HuH-7.5 (cell line): ENCODE measurements at places on chromosomes 6 and 20.

DNA sequence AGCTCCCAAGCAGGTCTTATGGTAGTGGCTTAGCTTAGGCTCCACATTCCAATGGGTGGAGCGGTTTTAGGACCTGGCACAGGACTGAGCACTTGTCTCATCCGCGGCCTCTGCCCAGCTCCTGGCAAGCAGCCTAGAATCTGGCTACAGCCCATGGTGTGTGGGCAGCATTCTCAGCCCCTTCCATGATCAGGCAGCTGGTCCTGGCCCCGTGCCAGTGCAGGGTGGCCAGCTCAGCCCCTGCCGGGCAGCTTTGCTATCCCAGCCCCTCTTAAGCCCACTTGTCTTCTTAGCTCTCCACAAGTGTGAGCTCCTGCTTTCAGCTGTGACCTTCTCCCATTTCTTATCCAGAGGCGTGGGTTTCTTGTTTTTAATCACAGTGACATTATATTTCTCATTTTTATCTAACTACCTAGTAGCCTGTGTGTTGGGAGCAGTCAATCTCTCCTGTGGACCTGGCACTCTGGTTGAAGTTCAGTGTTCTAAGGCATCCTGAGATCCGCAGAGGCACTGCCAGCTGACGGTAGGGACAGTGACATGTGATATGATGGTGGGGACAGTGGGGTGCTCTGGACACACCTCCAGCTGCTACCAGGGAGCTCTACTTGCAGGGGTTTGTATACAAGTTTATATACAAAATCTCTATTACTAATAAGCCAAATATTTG lies 119.9 kb upstream of the PRND start:
- no peak for DNase-seq

DNA sequence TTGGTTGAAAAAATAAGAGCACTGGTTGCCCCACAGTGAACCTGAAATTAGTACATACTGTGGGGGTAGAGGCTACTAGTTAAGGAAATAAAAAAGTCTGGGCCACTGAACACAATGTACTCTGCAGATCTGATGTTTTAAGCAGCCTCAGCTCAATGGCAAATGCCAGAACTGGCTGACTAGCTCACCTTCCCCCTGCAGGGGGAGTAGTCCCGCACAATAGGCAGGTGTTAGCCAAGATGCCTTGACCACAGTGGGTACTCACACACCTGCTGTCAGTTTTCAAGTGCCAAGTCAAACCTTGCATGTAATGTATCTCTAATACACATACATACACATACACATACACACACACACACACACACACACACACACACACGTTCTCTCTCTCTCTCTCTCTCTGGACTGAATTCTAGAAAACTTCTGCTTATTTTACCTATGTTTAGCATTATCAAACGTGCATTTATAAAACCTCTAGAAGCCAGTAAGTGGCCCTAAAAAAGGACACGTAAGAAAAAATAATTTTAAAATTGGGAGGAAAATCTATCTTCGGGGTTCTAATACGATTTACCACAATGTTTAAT lies 36.1 kb downstream of the GMDS start:
- no peak for DNase-seq

- DNase-seq, result no peak
Measured at GRCh38 chr6:12974551-12974950, 258.0 kb downstream of the PHACTR1 start.

GRCh38 chr20:44028868-44029847 lies 114.5 kb downstream of the TOX2 start:
- no peak for DNase-seq

DNA sequence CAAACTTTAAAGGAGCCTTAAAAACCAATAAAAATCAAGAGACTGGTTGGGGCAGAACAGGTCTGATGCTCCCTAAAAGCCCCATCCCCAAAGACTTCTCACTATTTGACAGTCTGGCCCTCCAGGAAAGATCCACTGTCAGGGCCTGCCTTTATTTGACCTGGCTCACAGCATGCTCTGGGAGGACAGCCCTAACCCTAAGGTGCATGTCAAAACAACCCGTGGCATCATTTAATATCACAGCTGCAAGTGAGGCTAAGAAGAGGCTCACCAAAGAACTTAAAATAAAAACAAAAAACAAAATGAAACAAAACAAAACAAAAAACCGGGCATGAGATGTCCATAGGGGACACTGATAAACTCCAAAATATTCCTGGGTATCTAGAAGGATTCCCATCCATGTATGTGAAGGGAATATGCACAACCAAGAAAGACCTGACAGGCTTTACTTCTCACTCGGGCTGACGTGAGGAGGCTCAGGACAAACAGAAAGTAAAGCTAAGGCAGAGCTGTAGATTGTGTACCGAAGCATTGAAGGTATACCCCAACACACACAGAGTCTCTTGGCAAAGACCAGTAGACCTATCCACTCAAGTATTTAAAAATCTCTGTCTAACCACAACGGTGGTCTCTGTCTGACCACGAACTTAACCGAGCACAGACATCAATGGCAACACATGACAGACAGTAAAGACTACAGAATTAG lies 57.3 kb downstream of the AHI1 start:
- no peak for DNase-seq

DNA sequence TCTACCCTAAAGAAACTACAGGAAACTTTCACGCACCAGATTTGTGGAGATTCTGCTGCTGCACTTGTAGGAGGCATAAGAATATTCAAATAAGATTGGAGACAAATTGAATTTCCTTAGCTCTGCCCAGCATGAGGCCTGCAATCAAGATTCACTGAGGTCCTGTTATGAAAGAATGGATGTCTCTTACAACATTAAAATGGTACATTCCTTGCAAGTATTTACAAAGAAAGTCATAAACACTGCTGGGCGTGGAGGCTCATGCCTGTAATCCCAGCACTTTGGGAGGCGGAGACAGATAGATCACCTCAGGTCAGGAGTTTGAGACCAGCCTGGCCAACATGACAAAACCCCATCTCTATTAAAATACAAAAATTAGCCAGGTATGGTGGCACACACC lies 74.0 kb upstream of the MAP3K4 start:
- no peak for DNase-seq

DNA sequence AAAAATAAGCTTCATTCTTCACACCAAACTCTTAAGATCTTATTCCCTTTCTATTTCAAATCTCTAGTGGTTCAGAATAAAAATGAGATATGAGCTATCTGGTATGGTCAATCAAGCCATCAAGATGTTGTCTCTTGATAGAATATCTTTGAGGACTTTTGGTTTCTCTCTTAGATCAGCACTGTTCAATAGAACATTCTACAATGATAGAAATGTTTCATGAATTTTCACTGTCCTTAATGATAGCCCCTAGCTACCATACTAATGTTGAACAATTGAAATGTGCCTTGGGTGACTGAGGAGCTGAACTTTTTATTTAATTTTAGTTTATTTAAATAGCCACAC lies 24.1 kb upstream of the HINT3 start:
- DNase-seq, result no peak

- DNase-seq, result no peak
Measured at GRCh38 chr20:12371990-12372389, 454.3 kb downstream of the BTBD3 start.

DNA sequence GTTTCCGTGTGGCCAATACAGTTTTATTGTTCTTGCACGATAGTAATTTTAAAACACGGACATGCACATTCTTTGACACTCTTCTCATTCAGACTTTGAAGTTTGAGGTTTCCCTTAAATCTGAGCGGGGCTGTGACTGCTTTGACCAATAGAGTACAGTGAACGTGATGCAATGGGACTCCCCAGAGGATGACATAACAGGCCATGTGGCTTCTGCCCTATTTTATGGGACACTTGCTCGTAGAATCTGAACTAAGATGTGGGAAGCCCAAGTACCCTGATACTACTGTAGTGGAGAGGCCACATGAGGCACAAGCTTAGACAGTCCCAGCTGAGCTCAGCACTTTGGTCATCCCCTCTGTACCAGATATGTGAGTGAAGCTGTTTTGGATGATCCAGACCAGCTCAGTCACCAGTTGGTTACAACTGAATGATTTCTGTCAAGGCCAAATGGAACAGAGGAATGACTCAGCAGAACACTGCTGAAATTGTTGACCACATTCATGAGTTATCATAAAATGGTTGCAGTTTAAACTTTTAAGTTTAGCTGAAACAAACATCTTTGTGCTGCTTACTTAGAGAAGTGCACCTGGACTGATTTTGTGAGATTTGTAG lies 279.4 kb downstream of the RFPL4B start:
- DNase-seq, result no peak

DNA sequence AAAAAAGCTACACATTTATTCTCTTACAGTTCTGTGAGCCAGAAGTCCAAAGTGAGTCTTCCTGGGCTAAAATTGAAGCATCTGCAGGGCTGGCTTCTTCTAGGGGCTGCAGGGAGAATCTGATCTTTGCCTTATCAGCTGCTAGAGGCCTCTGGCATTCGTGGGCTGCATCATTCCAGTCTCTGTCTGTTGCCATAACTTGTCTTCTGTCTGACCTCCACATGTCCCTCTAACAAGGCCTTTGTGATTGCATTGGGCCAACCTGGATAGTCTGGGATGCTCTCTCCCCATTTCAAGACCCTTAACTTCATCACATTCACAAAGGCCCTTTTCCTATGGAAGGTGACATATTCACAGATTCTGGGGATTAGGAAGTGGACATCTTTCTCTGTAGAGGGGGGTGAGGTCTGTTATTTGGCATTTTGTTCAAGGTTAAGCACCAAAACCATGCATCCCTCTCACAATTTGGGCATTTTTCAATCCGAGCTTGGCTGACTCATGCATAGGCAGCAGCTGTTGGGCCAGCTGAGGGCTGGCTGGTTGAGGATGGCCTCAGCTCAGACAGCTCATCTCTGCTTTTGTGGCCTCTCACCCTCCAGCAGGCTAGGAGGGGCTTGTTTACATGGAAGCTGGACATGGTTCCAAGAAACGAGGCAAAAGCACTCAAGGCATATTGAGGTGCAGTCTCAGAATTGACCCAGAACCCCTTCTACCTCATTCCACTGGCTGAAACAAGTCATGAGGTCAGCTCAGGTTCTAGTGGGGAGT lies 116.1 kb upstream of the NXT1 start:
- no peak for DNase-seq

- DNase-seq, result no peak
Measured at GRCh38 chr6:137219664-137220252, 573 bp upstream of the IFNGR1 start.

DNA sequence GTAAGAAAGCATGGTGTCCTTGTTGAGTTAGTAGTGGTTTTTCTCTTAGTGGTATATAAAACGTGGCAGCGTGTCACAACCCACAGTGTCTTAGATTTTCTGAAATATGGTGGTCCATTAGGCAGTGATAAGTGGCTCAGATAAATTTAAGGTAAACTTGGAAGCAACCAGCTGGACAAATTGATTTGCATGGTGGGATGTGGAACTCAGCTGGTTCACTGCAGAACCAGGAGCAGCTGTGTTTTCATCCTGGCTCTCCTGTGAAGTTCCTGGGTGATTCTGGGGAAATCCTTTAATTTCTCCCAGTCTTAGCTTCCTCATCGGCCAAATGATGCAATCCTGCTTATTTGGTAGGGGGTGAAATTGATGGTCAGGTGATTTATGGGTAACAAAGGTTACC lies 32.9 kb upstream of the EEF1E1 start:
- DNase-seq, result no peak

DNA sequence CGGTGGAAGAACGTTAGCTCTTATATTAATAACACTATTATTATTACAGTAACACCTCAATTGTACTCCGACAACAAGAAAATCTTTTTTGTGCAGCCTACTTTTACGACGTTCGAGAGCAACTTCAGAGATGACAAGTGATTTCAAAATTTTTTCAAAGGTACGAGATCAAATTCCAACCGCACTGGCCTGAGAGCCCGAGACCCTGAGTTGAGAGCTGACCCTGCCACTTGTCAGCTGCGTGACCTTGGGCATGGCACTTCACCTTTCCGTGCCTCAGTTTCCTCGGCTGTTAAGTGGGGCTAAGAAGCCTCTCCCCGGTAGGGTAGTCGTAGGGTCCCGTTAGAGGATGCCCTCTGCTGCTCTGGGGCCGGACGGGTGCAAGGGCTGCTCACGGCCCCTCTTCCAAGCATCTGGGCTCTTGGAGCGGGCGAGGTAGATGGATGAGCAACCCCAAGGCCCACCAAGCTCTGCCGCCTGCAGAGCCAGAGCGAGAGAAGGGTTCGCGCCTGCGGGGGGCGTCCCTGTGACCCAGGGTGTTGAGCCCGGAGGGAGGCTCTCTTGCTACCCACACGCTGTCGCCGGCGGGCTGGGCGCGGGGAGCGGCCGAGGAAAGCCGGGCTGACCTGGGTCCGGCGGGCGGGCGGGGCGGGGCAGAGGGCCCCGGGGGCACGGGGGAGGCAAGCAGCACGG lies 510 bp downstream of the NDRG3 start:
- DNase-seq, result peak; percentile 44

- no peak for DNase-seq
Measured at GRCh38 chr6:39684790-39685488, 40.3 kb downstream of the KIF6 start.

DNA sequence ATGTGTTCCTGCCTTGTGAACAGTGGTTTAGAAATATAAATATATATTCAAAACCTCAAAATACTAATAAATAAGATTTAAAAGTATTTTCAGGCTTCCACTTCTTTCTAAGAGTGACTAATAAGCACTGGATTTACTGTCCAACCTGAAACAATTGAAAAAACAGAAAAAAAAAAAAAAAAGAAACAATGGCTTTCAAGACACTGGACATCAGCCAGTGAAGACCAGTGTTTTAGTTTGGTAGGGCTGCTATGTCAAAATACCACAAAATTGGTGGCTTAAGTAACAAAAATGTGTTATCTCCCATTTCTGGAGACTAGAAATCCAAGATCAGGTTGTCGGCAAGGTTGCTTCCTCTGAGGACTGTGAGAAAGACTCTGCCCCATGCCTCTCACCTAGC lies 101.4 kb upstream of the PDE7B start:
- DNase-seq, result no peak

DNA sequence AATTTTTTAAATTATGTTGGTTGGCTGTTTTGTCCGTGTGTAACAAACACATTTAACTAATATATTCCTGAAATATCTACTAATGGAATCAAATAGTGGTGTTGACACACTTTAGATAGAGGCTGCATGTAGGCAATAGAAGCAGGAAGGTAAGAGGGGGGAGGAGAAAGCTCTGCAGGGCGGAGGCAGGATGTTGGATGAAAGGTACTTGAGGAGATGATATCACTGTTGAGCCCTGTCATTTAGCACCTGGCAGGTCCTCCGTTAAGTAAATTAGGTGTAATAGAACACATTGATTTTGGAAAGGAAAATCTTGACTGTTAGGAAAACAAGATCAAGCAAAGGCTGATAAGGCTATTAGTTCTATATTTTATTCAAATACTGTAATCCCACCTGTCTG lies 618.7 kb downstream of the PKHD1 start:
- DNase-seq, result no peak

DNA sequence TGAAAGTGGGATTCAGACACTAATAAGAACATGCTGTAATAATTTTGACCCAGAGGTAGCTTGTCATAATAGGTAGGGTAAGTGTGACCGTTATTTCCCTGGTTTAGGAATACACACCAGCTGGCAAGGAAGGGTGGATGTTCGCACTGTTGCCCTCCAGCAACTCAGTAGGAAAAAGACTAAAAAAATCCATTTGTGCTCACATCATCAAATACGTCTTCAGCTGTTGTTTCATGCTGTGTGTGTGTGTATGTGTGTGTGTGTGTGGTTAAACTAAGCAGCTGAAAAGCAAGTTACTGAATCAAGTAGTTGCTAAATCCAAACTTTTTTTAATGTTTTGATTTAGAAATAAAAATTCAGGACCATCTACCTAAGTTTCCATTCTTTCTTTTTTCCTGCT lies 218.7 kb downstream of the TRDN start:
- DNase-seq, result no peak
